ENCODE measurements at places on chromosomes 7 and 10.
A peak's percentile ranks its signal among the peaks of the same experiment; 100 is the strongest.

- no peak for DNase-seq
Observed at GRCh38 chr7:50656141-50656895, 91.1 kb upstream of the DDC start.

- no peak for DNase-seq
Observed at GRCh38 chr10:29443745-29444523, 155.1 kb downstream of the LYZL1 start.

- no peak for DNase-seq
Observed at GRCh38 chr7:102942181-102942866, 29.5 kb downstream of the LRRC17 start.

GRCh38 chr7:82517050-82517449 is 73.5 kb upstream of the CACNA2D1 start:
- DNase-seq: no peak

- peak; percentile 19 for DNase-seq
Observed at GRCh38 chr7:18555120-18555519, 59.6 kb downstream of the HDAC9 start.

GRCh38 chr10:121459622-121460453 is 138.4 kb downstream of the FGFR2 start:
- DNase-seq: peak; percentile 18

DNA sequence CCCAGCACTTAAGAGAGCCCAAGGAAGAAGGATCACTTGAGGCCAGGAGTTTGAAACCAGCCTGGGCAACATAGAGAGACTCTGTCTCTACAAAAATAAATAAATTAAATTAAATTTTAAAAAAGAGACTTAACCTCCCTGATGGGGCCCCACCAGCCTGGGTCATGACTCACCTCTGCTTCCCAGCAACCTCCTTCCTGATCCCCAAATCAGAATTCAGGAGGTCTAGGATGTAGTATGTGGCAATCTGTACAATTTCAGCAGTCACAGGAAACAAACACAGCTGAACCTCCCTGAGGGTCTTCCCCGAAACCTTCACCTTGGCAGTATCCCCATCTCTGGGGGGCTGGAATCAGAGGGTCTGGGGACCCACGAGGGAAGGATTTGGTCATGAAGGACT is 9.7 kb upstream of the PPP1R35 start:
- DNase-seq: no peak

DNA sequence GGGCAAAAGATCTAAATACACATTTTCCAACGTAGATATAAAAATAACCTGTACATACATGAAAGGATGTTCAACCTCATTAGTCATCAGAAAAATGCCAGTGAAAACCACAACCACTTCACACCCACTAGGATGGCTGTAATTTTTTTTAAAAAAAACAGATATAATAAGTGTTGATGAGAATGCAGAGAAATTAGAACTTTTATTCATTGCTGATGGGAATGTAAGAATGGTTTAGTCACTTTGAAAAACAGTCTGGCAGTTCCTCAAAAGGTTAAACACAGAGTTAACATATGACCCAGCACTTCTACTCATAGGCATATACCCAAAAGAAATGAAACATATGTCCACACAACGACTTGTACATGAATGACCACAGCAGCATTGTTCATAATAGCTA is 32.3 kb upstream of the PRKCQ start:
- DNase-seq: no peak

DNA sequence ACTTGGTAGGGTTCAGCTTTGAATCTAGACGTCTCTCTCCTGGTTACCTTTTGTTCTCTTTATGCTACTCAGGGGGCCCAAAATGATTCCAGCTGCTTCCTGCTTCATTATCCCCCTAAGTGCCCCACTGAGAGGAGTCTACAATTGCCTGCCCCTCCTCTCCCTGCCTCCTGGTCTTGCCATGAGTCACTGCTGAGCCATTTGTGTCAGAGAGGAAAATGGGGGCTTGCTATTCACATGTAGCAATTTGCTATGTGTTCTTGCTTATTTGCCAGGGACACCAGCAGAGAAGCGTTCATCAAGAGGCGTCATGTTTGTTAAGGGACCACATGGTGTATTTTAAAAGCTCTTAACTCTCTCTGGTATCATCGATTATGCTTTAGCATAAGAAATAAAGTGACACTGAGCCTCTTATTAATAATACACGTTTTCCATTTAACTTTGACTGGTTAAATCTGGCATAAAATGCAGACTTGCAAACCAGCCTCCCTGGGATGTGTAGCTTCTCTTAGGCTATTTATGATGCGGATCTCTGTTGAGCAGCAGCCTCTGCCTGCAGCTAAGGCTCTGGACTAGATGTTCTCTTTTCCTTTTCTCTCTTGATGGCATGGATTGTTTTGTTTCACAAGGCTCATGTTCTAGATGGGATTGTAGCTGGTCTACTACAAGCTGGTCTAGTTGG is 239.3 kb downstream of the AUTS2 start:
- no peak for DNase-seq

All from BJ (cell line).